ENCODE measurements at places on chromosomes 5 and 9.

- H3K27me3 ChIP-seq, result no peaks in the 10 kb centered on the region
- no peak for DNase-seq
- H3K36me3 ChIP-seq, result no peaks in the 10 kb centered on the region
- H3K4me1 ChIP-seq, result no peaks in the 10 kb centered on the region
Measured at GRCh38 chr5:139180850-139181249, 17.3 kb downstream of the SIL1 start.

DNA sequence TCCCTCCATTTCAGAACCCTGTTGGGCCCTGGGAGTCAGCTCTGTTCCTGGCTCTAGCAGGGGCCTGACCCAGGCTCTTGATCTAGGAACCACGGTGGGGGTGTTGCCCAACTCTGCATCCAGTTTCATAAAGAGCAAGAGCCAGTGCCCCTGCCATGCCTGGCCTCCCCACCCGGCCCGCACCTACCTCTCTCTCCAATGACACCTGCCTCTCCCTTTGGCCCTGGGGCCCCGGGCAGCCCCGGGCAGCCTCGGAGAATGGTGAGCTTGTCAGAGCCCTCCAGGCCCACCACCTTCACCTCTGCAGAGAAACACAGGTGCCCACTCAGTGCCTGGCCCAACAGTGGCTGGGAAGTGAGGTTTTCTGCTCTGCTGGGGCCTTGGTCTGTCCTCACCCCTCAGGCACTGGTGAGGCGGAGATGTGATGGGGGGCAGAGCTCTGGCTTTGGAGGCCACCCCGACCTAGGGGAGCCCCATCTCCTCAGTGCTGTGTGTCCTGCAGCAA lies 1.5 kb downstream of the FCN1 start:
- H3K36me3 ChIP-seq, result no peaks in the 10 kb centered on the region
- H3K4me1 ChIP-seq, result no peaks in the 10 kb centered on the region
- no peak overlapping the region for H3K4me3 ChIP-seq
- H3K27me3 ChIP-seq, result no peaks in the 10 kb centered on the region
- no peak for DNase-seq

DNA sequence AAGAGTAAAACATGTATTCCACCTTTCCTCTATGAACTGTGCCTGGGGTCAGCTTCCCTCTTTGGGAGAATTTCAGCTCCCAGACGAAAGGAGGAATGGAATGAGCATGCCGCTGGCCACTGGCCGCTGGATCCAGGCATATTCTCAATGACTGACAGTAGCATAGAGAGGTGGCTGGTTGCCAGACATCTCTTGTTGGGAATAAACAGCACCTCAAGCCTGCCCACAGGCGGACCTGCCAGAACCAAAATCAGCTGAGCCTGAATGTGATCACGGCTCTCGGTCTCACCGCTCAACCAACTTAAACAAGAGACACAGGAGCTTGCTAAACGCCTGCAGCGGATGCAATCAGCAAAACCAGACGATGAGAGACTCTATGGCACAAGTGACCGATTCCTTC lies 20.6 kb downstream of the TBC1D9B start:
- no peaks in the 10 kb centered on the region for H3K27me3 ChIP-seq
- DNase-seq, result no peak
- no peaks in the 10 kb centered on the region for H3K4me1 ChIP-seq

DNA sequence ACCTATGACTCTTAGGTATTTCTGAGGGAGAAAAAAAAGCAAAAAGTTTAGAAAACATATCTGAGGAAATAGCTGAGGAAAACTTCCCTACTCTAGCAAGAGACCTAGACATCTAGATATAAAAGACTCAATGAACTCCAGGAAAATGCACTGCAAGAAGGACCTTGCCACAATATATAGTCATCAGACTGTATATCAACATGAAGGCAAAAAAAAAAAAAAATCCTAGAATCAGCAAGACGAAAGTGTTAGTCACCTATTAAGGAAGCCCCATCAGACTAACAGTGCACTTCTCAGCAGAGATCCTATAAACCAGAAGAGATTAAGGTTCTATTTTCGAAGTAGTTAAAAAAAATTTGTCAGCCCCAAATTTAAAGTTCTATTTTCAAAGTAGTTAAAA lies 166.2 kb downstream of the TMEM38B start:
- no peaks in the 10 kb centered on the region for H3K4me1 ChIP-seq
- H3K27me3 ChIP-seq, result peaks cover 1% of the 10 kb centered on the region
- H3K27ac ChIP-seq, result no peak overlapping the region
- no peak overlapping the region for H3K4me3 ChIP-seq
- no peaks in the 10 kb centered on the region for H3K36me3 ChIP-seq
- DNase-seq, result no peak

GRCh38 chr9:21684831-21685362 lies 117.5 kb upstream of the MTAP start:
- no peaks in the 10 kb centered on the region for H3K4me1 ChIP-seq
- DNase-seq, result no peak
- no peaks in the 10 kb centered on the region for H3K27me3 ChIP-seq
- H3K27ac ChIP-seq, result no peak overlapping the region
- H3K4me3 ChIP-seq, result no peak overlapping the region

DNA sequence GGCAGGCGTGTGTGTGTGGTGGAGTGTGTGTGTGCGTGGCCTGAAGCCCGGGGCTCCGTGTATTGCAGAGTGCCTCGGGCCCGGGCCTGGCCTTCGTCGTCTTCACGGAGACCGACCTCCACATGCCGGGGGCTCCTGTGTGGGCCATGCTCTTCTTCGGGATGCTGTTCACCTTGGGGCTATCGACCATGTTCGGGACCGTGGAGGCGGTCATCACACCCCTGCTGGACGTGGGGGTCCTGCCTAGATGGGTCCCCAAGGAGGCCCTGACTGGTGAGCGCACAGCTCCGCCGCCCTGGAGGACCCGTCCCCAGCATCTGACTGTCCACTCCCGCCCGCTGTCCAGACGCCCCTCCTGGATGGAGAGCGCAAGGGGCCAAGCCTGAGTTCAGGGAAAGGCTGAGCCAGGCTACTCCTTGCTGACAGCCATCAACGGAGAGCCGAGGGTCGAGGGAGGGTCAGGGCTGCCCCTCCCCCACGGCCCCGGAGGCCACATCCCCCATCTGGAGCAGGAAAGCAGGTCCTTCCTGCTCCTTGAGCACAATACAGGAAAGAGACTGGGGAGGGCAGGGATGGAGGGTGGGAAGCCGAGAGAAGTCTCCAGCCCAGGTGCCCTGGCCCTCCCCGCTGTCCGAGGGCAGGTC lies 18.4 kb downstream of the SLC6A18 start:
- H3K4me1 ChIP-seq, result no peaks in the 10 kb centered on the region
- H3K27ac ChIP-seq, result no peak overlapping the region
- DNase-seq, result no peak
- H3K4me3 ChIP-seq, result no peak overlapping the region
- no peaks in the 10 kb centered on the region for H3K27me3 ChIP-seq
- no peaks in the 10 kb centered on the region for H3K36me3 ChIP-seq

DNA sequence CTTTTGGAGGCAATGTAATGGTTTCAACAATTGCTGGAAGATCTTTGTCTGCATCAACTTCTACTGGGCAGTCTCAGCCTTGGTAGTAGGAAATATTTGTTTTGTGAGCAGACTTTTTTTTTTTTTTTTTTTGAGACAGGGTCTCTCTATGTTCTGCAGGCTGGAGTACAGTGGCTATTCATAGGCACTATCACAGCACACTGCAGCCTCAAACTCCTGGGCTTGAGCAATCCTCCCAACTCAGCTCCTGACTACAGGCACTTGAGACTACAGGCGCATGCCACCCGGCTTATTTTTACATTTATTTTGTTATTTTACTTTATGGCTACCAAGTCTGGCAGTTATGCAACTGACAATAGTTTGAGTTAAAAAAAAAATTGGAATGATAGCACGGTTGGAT lies 187.3 kb downstream of the SNX18 start:
- H3K27ac ChIP-seq, result no peak overlapping the region
- H3K4me1 ChIP-seq, result peaks cover 6% of the 10 kb centered on the region
- no peaks in the 10 kb centered on the region for H3K36me3 ChIP-seq
- no peak overlapping the region for H3K4me3 ChIP-seq
- no peaks in the 10 kb centered on the region for H3K27me3 ChIP-seq
- DNase-seq, result no peak

Data from H1 (cell line).